ENCODE measurements at places on chromosomes 4 and X.
A peak's percentile ranks its signal among the peaks of the same experiment; 100 is the strongest.

DNA sequence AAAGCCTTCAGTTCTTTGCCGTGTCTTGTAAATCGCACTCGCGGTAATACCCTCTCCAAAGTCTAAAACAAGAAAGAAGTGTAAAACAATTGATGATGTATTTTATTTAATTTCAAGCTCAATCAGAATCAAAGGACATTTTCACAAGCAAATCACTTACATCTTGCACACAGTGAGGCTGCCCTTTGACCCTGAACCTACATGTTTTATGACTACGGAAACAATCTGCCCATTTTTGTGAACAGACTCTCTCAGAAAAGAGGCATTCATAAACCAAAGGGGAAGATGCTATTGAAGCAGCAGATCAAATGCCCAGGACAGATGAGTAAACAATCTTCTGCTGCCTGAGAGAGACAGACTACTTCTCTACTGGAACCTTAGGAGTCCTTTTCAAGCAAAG, 76.0 kb upstream of the DDX60 start:
- DNase-seq, result no peak

GRCh38 chrX:51892921-51893745, at the start of gene MAGED1:
Gene MAGED1 (plus strand): TSS chrX:51893623. CDS start chrX:51894305, 682 bp downstream.
- peak; percentile 93 for DNase-seq

GRCh38 chrX:20968996-20969395, 405.2 kb upstream of the CNKSR2 start:
- DNase-seq, result no peak

- DNase-seq, result no peak
These were observed 229.9 kb downstream of the FGF13 start for GRCh38 chrX:138481649-138482048.

DNA sequence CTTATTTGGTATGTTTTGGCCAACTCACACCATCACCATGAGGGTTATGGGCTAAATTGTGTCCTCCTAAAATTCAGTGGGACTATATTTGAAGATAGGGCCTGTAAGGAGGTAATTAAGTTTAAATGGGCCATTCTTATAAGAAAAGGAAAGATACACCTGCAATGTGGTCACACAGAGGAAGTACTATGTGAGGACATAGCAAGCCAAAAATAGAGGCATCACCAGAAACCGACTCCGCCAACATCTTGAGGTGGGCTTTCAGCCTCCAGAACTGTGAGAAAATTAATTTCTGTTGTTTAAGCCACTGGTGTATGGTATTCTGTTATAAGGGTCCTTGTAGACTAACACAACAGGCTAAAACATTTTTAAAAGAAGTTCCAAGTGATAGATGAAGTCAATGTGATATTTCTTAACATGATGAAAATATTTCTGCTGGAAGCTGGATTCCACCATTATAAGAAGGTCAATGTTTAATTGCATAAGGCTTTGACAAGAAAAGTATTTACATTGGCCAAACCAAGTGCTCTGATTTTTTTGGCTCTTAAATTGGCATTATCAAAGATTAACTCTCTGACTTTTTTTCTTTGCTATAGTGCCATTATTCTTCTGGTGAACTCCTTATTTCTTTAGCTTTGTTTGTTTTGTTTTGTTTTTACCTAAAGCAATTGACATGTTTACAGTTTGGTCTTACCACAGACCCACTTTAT, 540.9 kb downstream of the PPARGC1A start:
- DNase-seq, result no peak

DNA sequence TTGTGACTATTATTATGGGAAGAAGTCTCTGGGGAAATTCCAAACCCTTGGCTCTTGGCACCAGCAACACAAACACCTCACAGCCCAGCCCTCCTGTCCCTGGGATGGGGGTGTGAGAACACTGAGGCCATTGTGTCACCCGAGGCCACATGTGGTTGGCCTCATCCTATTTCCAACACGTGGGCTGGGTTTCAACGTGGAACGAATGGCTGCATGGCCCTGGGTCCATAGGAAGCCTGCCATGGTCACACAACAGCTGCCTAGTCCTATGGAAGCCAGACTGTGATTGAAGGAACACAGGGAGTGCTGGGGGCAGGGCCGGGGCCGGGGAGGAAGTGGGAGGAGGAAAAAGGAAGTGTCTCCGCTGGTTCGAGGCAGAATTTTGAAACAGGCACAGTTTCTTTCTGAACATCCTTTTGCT, 10.0 kb downstream of the CLCN4 start:
- DNase-seq, result no peak

- no peak for DNase-seq
These were observed 26.7 kb downstream of the BCLAF3 start for GRCh38 chrX:19964017-19964710.

DNA sequence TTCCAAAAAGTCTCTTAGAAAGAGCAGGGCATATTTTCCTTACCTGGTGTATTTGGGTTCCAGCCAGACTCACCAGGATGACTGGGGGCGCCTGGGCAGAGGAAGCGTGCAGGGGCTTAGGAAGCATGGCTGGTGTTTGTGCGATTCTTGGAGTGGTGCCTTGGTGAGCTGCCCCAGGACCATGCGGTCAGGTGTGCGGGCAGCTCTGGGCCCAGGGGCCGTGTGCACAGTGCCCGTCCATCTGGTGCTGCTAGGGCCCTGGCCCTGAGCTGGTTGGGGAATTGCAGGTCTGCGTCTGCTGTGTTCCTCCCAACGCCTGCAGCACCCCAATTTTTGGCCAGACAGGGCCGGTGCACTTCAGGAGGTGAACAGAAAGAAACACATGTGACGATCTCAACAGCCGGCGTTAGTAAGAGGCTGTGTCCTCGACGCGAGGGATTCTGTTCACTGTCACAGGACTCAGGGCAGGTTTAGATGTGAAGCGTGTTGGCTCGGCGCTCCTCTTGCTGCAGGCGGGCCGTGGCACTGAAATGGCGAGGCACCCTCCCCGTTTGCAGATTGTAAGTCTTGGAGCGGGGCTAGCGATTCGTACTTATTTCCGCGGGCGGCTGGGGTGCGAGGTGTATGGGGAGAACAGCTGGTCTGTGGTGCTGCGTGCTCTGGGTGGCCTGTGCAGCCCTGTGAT, 15.2 kb downstream of the RGS12 start:
- no peak for DNase-seq

- DNase-seq, result peak; percentile 37
These were observed 60.7 kb upstream of the ABCG2 start for GRCh38 chr4:88219099-88219498.

DNA sequence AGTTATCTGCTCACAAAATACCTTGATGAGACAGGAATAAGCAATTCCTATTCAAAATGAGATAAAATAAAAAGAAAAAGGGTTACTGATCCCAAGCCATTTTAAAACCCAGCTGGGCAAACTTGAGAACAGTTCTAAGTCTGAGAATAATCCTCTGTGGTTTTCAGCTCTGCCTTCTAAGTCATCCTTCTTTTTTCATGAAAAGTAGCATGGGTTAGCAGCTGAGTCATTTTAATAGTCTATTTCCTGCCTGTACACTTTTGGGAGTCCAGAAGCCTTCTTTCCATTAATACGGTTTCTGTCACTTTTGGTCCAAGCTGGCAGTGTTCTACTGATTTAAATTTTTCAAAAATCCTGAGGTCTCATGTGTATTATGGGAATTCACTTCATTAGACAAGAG, 374.3 kb downstream of the IQCM start:
- DNase-seq, result no peak

GRCh38 chr4:4859325-4859798, at the start of gene MSX1:
Gene MSX1 (plus strand): TSS chr4:4859665. CDS start chr4:4859900, 235 bp downstream.
- peak; percentile 43 for DNase-seq

DNA sequence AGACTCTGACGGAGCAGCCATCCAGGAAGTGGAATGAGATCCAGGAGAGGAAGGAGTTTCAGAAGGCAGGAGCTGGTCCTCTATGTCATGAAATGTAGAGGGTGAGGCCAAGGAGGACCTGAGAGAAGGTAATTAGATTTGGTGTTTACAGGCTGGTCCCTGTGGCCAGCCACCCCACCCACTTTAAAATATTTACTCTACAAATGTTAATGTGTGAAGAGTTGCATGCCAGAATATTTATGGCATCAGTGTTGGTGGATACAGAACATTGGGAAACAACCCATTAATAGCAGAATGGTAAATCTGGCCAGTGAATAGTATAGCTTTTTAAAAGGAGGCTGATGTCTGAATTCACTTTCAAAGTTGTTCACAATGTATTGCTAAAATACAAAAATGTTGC, 17.6 kb downstream of the TMEM164 start:
- DNase-seq, result no peak

DNA sequence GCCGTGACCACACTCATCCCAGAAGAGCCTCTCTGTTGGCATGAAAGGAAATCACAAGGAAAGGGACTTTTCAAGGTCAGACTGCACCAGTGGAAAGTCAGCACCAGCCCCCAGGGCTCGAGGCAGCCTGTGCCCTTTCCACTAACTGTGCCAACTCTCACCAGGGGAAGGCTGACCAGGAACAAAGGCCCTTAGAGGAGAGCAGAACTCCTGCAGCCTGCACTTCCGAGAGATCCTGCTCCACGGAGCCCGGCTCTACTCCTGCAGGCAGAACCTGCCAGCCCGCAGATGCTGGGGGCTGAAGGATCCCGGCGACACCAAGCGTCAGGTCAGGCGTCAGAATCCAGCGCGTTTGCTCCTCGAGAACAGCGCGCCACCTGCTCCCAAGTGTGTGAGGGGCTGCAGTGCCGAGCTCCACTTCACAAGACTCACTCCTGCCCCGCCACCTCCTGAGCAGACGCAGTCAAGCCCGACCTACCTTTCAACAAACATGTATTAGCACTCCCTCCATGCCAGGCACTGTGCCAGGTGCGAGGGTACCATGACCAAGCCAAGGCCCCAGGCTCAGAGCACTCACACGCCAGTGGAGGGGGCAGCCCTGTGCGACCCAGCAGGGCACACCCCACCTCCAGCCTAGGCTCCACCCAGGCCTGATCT, 13.6 kb upstream of the HELT start:
- DNase-seq, result no peak

- no peak for DNase-seq
These were observed 100.8 kb downstream of the REPS2 start for GRCh38 chrX:17047224-17047623.

DNA sequence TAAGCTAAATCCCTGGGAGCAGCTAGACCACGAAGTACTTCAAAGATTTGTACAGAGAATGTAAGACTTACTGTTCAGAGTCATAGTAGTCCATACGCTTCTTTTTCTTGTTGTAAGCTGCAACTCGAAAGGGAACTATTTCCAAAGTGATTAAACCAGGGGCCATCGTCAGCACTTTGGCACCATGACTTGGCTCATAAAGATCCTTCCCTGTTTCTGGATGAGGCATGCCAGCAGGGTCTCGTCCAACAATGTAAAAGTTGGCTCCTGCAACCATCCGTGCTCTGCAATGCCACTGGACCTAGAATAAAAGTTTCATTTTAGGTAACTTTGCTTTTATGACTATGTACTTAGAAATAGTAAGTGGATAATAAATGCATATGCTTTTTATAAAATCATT, 88.5 kb downstream of the PAPSS1 start:
- DNase-seq, result no peak

DNA sequence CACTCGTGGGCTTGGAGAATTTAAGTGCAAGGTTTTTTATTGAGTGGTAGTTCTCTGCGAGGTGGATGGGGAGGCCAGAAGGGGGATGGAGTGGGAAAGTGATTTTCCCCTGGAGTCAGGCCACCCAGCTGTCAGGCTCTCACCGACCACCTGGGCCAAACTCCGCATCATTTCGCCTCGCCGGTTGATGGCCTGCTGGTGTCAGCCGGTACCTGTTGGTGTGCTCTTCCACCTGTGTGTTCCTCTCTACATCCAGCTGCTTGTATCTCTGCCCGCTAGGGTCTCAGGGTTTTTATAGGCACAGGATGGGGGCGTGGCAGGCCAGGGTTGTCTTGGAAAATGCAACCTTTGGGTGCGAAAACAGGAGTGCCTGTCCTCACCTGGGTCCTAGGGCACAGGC, 200.9 kb downstream of the DACH2 start:
- DNase-seq, result no peak

- peak; percentile 81 for DNase-seq
These were observed 106.2 kb upstream of the RAPGEF2 start for GRCh38 chr4:158996669-158997074.

DNA sequence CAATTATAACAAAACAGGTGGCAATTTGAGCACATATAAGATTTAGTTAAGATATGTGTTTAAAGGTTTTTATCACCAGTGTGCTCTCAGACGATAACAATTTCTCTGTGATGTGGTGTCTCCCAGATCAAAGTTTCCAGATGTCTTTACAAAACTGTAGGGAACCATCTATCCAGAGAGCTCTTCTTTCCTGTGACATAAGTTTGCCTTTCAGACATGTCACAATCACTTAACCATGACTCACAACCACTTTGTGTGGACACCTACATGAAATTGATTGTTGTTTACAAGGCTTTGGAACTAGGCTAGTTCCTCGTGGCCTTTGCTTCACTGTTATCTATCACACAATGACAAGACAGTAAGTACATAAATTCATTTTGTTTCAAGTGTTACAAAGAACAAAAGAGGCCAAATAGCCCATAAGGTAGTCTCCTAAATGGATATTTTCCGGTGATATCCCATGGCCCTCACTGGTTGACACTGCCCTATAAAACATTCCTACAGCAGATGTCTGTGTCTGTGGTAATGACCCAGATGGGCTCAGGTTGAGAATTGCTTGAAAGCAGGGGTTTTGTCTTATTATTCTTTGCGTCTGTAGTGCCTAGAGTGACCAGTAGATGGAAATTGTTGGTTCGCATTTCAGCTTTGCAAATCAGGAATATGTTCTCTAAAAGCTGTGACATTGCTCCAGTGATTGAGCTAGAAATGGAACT, 297.8 kb upstream of the FAM241A start:
- no peak for DNase-seq

GRCh38 chr4:102420563-102421398, 75.5 kb upstream of the SLC39A8 start:
- DNase-seq, result no peak

DNA sequence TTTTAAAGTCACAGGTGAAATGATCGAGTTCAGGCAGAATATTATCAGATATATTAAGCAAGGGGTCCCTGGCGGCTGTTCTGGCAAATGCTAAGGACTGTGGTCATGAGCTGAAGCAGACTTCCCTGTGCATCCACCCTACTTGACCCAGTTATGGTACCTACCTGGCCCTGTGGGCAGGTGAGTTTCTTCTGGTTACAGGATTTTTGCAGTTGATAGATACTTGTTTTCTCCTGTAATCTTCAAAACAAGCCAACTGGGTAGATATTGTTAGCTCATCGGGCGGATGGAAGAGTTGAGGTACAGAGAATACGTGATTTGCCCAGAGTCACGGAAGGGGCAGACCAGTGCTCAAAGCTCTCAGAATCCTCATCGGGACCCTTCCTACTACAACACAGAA, 18.5 kb upstream of the PROM1 start:
- no peak for DNase-seq

- DNase-seq, result no peak
These were observed 44.7 kb upstream of the TET2 start for GRCh38 chr4:105102016-105102415.

Measured in fibroblast of the conjunctiva (primary cell).